Renal cortex interstitium (tissue), 15 donors: ENCODE measurements at places on chromosomes 5 and 9. TPM values are rescaled to one million over a fixed set of nuclear protein-coding genes. Genes with fewer than 3 reads are reported as not detected.

Gene ISL1
- not detected for polyA plus RNA-seq

GRCh38 chr9:92508018-92508820 lies 25.9 kb upstream of the ASPN start:
- no peak for DNase-seq

Gene EQTN
- 0.42 TPM for polyA plus RNA-seq

Gene CAPSL
- 5.3 TPM for polyA plus RNA-seq

DNA sequence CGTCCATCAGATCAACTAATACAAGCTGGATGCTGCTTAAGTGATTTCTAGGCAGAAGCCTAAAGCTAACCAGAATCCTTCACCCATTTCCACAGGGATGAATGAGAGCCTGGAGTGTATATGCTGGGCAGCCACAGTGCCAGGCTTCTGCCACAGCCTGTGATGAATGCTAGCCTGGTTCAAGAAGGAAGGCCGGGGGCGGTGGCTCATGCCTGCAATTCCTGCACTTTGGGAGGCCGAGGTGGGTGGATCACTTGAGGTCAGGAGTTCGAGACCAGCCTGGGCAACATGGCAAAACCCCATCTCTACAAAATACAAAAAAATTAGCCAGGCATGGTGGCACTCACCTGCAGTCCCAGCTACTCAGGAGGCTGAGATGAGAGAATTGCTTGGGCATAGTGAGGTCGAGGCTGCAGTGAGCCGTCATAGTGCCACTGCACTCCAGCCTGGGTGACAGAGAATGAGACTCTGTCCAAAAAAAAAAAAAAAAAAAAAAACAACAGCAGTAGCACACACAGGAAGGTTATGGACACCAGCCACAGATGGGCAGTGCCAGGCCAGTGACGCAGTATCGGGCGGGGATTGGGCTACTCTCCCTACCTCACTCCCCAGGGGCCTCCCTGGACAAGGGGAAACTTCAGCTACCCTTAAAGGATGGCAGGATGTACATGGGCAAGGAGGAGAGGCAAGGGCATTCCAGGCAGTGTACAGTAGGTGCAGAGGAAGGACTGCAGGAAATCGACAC lies 23.1 kb upstream of the HMCN2 start:
- no peak for DNase-seq

Gene LECT2
- polyA plus RNA-seq: 5.1 TPM

GRCh38 chr9:120242116-120242811 lies 337.7 kb downstream of the CDK5RAP2 start:
- DNase-seq: no peak

GRCh38 chr5:93665648-93666047 lies 75.8 kb downstream of the POU5F2 start:
- no peak for DNase-seq

- DNase-seq: no peak
Observed at GRCh38 chr9:126470241-126470993, 143.3 kb upstream of the LMX1B start.
